ENCODE measurements at places on chromosomes 12 and 14. TPM values are rescaled to one million over a fixed set of nuclear protein-coding genes. Genes with fewer than 3 reads are reported as not detected.

Gene TBX5
- total RNA-seq = not detected

- DNase-seq = no peak
- no peak overlapping the region for H3K4me3 ChIP-seq
- H3K4me1 ChIP-seq = no peaks in the 10 kb centered on the region
- H3K36me3 ChIP-seq = no peaks in the 10 kb centered on the region
- peaks cover 18% of the 10 kb centered on the region for H3K27me3 ChIP-seq
- H3K27ac ChIP-seq = no peak overlapping the region
These were observed 73.0 kb downstream of the IQSEC3 start for GRCh38 chr12:139585-139984.

Gene CMKLR1
- not detected for total RNA-seq

DNA sequence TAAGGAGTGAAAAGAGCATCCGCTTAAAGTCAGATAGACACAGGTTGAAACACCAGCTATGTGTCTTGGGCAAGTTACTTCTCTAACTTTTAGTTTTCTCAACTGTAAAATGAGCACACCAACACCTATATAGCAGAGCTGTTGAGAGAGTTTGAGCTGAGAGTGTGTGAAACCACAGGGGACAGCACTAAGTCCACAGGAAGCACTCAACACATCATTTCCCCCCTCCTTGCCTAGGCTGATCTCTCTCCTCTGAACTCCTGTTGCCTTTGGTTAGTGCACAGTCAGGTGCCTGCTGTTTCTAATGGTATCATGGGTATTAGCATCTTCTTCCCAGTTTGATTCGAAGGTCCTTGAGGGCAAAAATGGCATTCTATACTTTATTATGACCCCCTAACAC lies 176.7 kb downstream of the DPF3 start:
- no peaks in the 10 kb centered on the region for H3K27me3 ChIP-seq
- H3K4me1 ChIP-seq = no peaks in the 10 kb centered on the region
- no peak overlapping the region for H3K4me3 ChIP-seq
- no peaks in the 10 kb centered on the region for H3K36me3 ChIP-seq
- no peak for DNase-seq
- no peak overlapping the region for H3K27ac ChIP-seq

Gene NKX2-1
- not detected for total RNA-seq

DNA sequence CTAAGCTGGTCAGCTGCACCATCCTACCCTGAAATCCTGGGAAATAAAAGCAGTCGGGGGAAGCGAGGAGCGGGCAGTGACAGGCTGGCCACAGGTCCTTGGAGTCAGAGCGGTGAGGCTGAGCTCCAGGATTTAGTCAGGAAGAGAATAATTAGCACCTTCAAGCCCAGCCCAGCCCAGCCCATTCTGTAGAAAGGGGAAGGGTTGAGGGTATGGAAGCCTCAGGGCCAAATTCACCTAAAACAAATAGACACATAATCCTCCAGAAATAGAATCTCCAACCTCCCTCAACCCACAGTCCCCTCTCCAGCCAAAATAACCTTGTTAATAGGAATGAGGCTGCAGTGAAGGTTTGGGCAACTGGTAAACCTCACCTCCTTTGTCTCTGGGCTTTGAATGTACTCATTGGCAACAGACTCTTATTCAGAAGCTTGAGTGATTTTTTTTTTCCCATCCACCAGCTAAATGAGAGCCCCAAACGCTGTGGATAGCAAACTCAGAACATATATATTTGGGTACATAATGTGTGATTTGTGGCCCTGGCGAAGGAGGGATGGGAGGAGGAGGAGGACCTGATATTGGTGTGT lies 334.1 kb downstream of the DPF3 start:
- H3K4me1 ChIP-seq = peaks cover 14% of the 10 kb centered on the region
- no peaks in the 10 kb centered on the region for H3K36me3 ChIP-seq
- no peak overlapping the region for H3K4me3 ChIP-seq
- no peak overlapping the region for H3K27ac ChIP-seq
- no peaks in the 10 kb centered on the region for H3K27me3 ChIP-seq
- no peak for DNase-seq

Gene CLEC7A
- 0.40 TPM for total RNA-seq

DNA sequence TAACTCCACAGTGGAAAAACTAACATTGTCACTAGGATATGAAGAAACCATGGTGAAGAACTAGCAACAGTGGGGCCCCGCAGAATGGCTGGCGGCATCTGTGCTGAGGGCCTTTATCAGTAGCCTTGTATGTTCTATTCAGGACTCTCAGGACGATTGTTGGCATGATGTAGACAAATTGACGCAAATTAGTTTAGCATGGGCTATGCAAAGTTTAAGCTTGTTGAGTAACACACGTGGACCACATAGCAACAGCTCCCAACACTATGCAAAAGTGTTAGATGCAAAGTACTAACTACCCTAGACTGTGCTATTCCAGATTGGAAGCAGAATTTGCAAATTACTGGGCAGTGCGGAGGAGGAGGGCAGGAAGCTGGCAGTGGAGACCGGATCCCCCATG lies 38.2 kb upstream of the TMEM263 start:
- H3K27me3 ChIP-seq = no peaks in the 10 kb centered on the region
- no peak overlapping the region for H3K27ac ChIP-seq
- H3K4me3 ChIP-seq = no peak overlapping the region
- H3K36me3 ChIP-seq = no peaks in the 10 kb centered on the region
- H3K4me1 ChIP-seq = no peaks in the 10 kb centered on the region

Gene SRRM4
- total RNA-seq = under 0.01 TPM

All from PC-3 (cell line).